NCI-H1092 treated with DMSO at 0.1 percent for 48 hours (cell line): ENCODE measurements at places on chromosomes 11 and 22.

DNA sequence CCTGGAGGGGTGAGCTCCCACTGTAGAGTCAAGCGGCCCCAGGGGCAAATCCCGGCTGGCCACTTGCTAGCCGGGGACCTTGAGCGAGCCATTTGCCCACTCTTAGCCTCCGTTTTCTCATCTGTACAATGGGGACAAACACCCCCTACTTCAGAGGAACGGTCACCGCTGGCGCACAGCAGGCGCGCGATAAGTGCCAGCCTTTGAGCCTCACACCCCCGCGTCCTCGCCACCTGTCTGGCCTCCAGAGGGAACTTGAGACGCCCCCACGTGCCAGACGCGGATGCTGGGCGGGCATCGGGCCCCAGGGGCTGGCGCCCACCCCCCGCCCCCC, 72.6 kb upstream of the TCF20 start:
- peak; percentile 56 for DNase-seq

DNA sequence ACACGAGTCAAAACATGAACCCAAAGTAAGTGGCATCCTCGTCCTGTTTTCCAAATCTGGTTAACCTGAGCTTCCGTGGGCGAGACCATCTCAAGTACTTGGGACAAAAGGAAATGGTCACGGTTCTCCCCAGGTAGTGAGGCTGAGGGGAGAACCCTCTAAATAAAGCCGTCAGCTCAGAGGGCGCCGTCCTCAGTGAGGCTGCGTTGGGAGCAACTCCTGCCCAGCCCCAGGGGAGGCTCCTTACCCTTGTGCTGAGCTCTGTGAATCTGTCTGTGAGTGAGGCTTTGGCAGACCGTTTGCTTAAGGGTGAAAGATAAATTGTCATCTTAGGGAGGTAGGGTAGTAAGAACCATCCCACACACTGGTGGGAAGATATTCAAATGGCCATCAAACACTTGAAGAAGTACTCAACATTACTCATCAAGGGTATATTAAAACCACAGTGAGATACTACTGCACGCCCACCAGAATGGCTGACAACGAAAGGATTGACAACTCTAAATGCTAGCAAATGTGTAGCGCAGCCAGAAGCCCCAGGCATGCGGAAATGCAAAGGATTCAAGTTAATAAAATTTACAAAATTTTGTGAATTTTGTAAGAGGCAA, 321.0 kb downstream of the TBC1D22A start:
- no peak for DNase-seq

DNA sequence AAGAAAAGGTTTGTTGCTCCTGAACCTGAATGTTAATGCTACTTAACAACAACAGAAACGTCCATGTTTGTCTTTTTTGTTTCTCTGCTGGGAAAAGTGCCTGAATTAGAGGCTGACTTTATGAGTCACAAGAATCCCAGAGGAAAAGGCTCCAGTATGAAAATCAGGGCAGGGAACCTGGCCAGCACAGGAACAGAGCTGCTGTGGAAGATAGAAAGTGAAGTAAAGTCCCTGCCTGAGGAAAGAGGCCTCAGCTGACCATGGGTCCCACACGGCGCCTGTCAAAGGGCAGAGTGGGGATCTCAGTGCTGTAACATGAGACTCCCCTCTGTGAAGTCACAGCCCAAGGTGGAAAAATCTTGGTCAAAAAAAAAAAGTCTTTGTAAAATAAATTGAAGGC, 632.3 kb upstream of the CCDC90B start:
- DNase-seq, result no peak

DNA sequence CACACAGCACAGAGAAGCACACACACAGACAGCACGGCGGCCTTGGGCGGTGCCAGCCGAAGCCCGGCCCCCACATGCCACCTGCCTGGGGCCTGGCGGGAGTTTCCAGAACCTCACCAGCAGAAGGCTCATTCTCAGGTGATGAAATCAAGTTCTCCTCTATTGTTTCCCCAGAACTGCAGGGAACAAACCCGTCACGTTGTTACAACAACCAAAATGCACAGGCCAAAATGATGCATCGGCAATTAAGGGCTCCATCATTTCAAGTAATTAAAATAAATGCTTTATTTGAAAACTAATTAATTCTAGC, 30.8 kb downstream of the GNB1L start:
- DNase-seq, result no peak

DNA sequence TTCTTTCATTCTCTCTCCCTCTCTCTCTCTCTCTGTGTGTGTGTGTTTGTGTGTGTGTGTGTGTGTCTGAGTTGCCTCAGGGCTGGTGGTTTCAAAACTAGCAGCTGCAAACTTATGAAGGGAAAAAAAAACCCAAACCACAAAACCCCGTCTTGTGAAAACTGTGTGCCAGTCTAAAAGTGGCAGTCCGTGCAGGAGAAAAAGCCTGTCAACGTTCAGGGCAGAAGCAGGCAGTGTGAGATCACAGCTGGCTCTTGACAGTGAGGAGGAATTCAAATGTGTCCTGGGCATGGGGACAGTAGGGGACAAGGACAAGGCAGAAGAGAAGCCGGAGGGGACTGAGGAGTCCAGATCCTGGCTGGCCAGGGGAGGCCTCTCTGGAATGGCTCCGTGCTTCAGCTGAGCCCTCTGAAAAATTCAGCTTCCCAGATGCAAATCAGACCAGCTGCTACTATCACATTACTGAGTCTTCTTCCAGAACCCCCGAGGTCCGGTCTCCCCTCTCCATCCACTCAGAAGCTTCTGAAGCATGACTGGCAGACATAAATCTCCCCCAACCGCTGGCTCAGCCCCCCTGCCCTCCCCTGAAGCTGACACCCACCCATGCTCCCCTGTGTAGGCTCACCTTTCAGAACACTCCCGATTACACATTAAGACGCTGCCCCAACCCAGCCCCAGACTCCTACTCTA, 31.9 kb downstream of the FLI1 start:
- no peak for DNase-seq

DNA sequence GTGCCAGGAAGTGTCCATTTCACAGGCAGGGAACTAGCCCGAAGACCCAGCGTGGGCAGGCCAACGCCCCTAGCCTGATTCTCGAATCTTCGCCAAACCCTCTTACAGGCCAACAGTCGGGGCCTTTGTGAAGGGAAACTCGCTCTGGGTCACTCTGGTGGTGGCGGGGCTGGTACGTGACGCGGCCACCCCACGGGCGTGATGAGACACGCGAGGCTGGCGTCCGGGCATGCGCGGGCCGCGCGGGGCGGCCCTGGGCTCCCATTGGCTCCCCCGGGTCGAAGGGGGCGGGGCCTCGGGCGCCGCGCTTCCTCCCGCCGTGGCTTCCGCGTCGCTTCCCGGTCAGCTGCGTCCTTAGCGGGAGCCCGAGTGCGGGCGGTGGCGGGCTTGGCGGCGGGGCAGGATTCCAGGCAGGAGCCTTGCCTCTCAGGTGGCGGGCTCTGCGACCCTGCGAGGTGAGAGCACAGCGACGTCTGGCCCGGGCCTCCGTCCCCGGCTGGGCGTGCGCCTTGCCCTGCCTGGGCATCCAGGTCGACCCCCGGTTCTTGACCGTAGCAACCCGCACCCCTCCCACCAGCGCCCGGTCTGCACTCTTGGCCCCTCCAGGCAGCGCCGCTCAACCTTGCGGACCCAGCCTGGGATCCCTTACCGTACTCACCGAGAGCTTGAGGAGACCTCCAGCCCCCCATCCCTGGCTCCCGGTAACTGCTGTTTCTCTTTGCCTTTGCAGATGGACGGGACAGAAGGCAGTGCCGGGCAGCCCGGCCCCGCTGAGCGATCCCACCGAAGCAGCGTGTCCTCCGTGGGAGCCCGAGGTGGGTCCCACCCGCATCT, at the start of gene FRMD8:
FRMD8 (plus strand) TSS at position 331 of the 834 bp plus-strand sequence; CDS start at position 731, 400 bp downstream.
- peak; percentile 76 for DNase-seq

- DNase-seq, result no peak
Observed at GRCh38 chr11:64358907-64359711, at the start of gene RPS6KA4. Gene RPS6KA4 (plus strand): TSS chr11:64359162. CDS start chr11:64359236, 74 bp downstream.

DNA sequence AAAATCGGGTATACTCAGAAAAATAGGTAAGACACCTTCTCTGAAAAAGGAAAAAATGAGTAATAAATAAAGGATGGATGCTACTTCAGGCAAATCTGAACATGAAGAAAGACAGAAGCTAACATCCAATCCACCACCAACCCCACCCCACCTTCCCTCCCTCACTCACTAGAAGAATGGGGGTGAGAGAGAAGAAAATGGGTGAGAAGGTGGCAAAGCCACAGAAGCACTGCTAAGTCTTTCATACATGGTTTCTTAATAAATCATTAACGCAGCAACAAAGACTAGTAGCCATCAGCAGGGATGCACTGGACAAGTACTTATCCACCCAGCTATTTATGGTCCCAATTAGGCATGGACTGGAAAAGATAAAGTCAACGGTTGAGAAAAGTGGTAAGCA, 5.9 kb downstream of the FHIP1B start:
- no peak for DNase-seq

GRCh38 chr22:48414651-48415050, 1413.0 kb downstream of the BRD1 start:
- DNase-seq, result no peak

- DNase-seq, result no peak
Observed at GRCh38 chr11:2796508-2797113, 89.0 kb downstream of the CDKN1C start.

GRCh38 chr11:82049199-82049598, 684.5 kb downstream of the FAM181B start:
- no peak for DNase-seq

GRCh38 chr22:45584121-45584570, 81.5 kb downstream of the FBLN1 start:
- DNase-seq, result no peak

DNA sequence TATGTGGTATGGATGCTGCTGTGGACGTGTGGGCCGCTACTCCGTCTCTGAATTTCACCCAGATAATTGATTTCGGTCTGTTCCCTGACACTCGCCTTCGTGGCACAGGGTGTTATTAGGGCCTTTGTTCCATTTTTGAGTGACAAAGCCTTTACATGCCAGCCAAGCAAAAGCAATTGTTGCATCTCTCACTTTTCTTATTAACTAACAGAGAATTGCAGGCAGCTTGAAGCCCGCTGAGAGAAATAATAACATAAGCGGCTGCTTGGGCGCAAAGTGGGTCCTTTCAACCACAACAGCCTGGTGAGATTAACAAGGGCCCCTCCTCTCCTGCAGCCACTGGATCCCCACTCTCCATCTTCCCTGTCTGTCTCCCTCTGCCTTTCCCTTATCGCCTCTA, 449.4 kb downstream of the NTM start:
- no peak for DNase-seq

GRCh38 chr11:26992031-26992541, 1.8 kb upstream of the FIBIN start:
- DNase-seq, result no peak

GRCh38 chr22:50357222-50357621, 14.1 kb downstream of the PPP6R2 start:
- no peak for DNase-seq

- no peak for DNase-seq
Observed at GRCh38 chr11:88363004-88363403, 25.5 kb upstream of the CTSC start.

DNA sequence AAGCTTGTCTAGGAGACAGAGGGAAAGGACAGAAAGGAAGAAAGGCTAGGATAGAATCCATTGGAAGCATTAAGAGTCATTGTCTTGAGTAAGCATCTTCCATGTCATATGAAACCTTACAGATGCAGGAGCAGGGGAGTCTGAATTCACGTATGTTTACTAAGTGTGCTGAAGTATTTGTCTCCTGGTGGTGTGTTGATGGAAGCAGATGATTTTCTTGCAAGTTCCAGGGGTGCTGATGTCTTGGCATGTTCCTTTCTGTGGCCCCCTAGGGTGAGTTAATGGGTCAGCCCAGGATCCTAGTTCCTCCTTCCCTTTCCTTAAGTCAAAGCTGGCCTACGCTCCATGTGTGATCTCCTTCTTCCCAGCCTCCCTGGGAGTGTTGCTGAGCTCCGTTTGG, 110.2 kb downstream of the TEAD1 start:
- no peak for DNase-seq

- no peak for DNase-seq
Observed at GRCh38 chr22:46057246-46058090, 80.5 kb upstream of the WNT7B start.

- DNase-seq, result no peak
Observed at GRCh38 chr22:34763496-34763895, 302.5 kb upstream of the ISX start.

DNA sequence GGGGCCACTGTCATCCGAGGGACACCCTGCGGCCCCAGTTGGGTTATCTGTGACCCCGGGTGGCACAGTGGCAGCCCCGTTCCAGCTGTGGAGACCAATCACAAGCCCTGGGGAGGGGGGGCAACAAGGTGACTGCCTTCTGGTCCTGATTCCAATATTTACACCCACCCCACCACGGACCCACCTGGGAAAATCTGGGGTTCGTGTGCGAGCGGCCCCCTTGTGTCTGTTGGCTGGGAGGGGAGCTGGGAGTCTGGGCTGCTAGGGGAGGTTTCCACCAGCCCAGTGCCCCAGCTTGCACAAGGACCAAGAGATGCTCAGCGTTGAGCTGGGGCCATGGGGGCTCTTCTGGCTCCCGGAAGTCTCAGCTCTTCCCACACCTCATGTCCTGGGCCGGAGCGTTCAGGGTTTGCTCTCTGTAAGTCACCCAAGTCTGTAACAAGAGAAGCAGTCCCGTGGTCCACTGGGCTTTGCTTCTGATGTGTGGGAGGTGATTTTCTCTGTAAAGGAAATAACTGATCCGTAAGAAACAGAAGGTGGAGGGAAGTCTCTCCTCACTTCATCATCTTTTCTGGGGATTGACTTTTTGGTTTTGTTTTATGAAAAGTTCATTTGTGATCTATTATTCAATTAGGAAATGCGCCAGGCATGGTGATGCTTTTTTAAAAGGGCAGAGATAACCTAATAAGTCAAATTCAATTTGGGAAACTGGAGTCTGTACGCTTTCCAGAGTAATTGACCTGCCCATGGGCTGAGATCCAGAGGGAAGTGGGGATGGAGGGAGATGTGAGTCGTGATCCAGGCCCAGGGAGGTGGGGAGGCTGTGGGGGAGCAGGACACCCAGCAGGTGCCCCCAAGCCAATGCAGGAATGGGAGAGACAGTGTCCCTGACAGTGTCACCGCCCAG, 22.4 kb upstream of the GAL start:
- no peak for DNase-seq

DNA sequence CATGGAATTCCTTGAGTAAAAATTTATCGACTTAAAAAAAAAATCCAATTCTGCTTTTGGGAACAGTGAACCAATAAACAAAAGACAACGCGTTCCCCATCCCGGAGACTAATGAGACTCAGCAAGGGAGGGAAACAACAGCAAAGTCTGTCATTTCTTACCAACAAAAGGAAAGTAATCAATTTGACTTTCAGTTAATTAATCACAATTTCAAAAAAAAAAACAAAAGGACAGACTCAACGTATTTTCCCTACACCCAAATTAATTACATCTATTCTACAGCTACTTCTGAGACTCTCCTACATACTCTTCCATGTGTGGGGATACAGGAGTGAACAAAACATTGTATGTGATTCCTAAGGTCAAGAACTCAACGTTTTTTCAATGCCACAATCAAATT, 1.9 kb downstream of the RDX start:
- DNase-seq, result no peak

GRCh38 chr11:41786087-41786486, 326.6 kb upstream of the LRRC4C start:
- no peak for DNase-seq

- no peak for DNase-seq
Observed at GRCh38 chr11:112977755-112978154, 16.5 kb downstream of the NCAM1 start.
